ENCODE measurements at places on chromosomes 5 and 9. TPM values are rescaled to one million over a fixed set of nuclear protein-coding genes. Genes with fewer than 3 reads are reported as not detected.

GRCh38 chr9:98083061-98083501 is 26.5 kb downstream of the NANS start:
- no peak for DNase-seq

The ZFP2 gene
- total RNA-seq = 3.0 TPM

The ST8SIA4 gene
- 6.5 TPM for total RNA-seq

DNA sequence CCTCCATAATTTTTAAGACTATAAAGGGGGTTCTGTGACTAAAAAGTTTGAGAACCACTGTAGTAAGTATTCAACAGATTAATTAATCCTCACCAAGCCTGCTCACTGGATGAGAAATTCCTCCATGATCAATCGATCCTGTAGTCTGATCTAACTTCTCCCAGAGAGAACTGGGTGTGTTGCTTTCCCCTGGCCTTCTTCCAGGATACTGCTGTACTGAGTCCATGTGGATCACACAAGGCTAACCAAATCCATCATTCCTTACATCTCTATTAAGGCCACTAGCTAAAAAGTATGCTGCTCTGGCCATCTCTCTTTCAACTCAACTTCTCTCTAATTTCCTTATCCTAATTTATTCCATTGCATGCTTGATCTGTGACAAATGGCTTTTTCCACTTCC is 280.2 kb upstream of the PCSK5 start:
- no peak for DNase-seq

The GFPT2 gene
- total RNA-seq = 20.0 TPM

- no peak for DNase-seq
These were observed 125.1 kb upstream of the SGCD start for GRCh38 chr5:156201788-156202403.

DNA sequence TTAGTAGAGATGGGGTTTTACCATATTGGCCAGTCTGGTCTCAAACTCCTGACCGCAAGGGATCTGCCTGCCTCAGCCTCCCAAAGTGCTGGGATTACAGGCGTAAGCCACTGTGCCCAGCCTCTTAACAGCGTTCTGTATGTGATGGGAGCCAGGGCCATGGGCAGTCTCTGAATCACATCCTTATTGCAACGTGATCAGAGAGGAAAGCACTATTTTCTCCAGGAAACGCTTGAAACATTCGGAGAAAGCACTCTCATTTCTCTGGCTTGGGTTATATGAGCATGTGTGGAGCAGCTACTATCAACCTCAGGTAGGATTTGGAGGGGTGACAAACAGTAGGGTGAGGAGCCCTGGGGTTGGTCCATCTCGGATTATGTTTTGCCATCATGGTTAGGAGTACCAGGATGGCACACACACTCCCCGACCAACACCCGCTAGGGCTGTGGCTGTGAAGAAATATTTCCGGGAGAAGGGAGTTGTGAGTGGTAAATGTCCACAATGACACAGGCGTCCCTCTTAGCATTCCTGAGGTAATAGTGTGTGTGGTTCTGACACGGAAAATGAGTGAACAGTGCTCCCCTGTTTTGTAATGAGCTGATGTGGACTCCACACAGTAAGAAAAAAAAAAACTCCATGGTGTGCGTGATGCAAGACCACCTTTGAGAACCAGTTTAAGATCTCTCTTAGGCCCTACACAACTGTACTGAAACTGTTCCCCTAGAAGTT is 406.2 kb upstream of the ZNF608 start:
- no peak for DNase-seq

DNA sequence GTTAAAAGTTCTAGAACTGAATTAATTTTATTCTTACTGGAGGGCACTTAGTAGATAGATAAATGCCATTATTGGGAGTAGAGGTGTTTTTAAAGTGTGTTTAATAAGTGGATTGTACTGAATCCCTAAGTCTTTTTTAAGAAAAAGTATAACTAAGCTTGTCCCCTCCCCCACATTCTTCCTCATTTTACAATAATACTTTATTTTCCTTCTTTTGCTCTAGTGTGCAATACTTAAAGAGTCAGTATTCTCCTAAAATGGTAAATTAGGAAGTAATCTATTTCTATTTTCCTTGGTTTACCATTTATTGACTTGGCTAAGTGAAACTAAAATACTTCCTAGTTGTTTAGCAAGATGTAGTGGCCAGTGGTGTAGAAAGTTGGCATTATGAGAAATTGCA is 11.6 kb downstream of the UBLCP1 start:
- no peak for DNase-seq

The PCDHGA2 gene
- 2.6 TPM for total RNA-seq

The PCDHA2 gene
- not detected for total RNA-seq

The SNCAIP gene
- 3.3 TPM for total RNA-seq

The ROPN1L gene
- total RNA-seq = not detected

- no peak for DNase-seq
These were observed 97.0 kb upstream of the TARS1 start for GRCh38 chr5:33343676-33344327.

- peak; percentile 48 for DNase-seq
These were observed 336.8 kb downstream of the GLIS3 start for GRCh38 chr9:3962971-3963642.

DNA sequence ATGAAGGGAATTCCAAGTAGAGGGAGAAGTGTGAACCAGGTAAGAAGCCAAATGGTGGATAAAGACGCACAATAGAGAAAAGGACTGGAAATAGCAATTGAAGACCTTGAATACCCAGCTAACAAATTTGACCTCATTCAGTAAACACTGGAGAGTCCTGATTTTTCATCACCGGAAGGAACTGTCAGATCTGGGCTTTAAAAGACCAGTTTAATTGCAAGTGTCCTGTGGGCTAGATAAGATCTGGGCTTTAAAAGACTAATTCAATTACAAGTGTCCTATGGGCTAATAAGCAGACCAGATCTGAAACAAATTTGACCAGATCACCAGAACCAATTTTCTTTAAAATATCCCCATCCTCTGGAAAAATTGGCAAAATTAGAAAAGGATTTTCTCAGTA is 380.0 kb downstream of the ACTL7B start:
- no peak for DNase-seq

DNA sequence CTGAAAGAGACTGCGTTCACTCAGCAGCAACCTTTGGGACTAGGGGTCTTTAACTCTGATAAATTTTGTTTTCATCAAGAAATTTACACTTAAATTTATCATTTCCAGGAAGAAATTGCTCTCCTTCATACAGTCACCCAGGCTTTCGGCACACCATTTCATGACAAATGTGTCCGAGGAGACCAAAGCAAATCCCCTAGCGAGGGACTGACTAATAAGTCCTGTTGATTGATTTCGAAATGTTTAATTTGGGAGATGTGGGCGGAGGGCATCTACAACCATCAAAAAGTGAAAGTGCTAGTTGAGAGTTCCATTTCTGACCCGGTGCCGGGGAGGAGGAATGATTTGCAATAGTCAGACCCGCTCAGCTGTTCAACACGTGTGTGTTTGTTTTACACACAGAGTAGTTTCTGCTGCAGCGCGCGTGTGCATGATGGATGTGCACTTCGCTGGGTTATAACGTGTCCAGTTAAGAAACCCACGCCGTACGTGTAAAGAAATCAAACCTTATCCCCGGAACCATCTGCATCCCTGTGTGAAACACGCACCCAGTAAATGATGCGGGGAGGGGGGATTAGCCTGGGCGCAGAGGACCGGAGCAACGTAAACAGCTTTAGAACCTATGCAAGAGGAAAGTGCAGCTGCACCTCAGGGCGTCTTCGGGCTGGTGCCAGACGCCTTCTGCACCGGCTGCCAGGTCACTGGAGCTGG is 845 bp upstream of the NR4A3 start:
- peak; percentile 74 for DNase-seq
